ENCODE measurements at places on chromosomes 13 and 19.

GRCh38 chr13:23321535-23322241, 111.8 kb downstream of the SACS start:
- DNase-seq: peak; percentile 5

- peak; percentile 64 for DNase-seq
Measured at GRCh38 chr19:58538257-58539168, 5.4 kb upstream of the TRIM28 start.

DNA sequence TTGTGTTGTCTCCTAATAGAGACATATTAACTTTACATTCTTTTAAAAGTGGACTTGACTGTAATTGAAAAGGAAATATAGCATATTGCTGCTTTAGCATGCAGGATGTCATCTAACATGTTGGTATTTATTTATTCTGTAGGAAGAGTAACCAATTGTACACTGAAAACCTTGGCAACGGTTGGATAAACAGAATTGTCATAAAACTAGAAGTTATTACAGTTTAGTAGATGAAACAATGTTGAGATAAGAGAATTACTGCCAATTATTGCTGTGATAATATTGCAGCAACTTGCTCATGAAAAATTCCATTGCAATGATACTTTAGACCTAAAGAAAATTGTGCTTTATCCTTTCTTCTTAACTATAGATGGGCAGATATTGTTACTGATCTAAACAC, 7.6 kb upstream of the ERCC5 start:
- DNase-seq: no peak

DNA sequence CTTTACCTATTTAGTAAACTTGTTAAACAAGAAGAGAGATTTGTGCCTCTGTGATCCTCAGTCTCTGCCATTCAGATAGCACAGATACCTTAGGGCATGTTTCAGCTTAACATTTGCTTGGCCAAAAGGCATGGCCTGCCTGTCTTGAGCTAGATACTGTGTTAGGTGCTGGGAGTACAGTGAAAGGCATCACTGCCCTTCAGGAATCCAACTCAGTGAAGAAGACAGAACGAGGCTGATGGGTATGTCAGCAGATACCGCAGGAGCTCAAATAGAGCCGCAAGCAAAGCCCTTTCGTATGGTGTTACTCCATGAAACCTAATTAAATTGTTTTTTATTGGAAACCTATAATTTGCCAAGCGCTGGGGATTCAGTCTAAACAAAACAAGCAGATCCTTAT, 12.9 kb downstream of the ZNF507 start:
- no peak for DNase-seq

DNA sequence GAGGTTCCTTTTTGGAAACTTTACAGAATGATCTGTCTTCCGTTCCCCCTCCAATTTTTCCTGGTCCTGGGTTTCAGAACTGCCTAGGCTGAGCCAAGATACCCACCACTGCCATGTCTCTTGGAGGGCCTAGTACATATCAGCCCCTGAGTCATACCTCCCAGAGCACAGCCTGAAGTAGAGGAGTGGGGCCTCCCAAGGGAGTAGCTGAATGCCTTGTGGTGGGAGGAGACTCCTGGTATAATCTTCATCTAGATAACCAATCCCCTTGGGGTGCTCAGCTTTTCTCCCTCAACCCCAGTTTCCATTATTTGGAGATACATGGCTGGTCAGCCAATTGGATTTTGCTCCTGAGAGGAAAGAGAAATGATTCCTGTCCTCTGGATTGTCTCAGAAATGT, 30.3 kb downstream of the ZNF763 start:
- DNase-seq: no peak

DNA sequence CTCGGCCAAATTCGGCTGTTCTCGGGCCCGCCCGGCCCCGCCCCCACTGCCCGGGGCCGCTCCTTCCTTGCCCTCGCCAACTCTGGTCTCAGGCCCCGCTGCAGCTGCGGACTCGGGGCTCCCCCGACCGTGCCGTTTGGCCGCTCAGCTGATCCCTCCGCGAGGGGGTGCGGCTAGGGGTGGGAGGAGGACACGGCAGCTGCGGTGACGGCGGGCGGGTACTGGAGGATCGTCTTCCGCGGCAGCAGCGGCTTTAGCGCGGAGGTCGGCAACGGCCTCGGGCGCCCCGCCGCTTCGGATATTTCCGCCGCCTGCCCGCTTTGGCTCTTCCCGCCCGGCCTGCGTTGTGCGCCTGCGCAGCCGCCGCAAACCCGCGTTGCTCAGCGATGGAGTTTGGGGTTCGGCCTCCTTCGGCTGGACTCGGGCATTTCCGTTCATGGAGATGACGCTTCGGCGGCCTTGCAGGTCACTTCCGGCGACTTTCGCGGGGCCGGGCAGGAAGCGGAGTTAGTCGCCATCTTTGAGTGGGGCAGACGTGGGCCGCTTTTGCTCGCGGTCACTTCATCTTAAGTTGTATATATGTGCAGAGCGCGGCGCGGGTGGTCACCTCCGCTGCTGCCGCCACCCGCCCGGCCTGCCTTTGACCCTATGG, 338 bp upstream of the UBE2M start:
- peak; percentile 100 for DNase-seq

GRCh38 chr19:7337380-7338194, 11.2 kb upstream of the ARHGEF18 start:
- no peak for DNase-seq

Data from Calu3 (cell line).